Activated T-cell treated with anti-CD3 and anti-CD28 coated beads, Interleukin-2, amount 50 U/mL, for 72 hours (primary cell): ENCODE measurements at places on chromosomes 5 and 9. TPM values are rescaled to one million over a fixed set of nuclear protein-coding genes. Genes with fewer than 3 reads are reported as not detected.
A peak's percentile ranks its signal among the peaks of the same experiment; 100 is the strongest.

ADAMTSL1 gene
- total RNA-seq = not detected

SCGB3A2 gene
- not detected for total RNA-seq

GRCh38 chr5:88826646-88827585 lies 56.1 kb downstream of the MEF2C start:
- DNase-seq = peak; percentile 1

DNA sequence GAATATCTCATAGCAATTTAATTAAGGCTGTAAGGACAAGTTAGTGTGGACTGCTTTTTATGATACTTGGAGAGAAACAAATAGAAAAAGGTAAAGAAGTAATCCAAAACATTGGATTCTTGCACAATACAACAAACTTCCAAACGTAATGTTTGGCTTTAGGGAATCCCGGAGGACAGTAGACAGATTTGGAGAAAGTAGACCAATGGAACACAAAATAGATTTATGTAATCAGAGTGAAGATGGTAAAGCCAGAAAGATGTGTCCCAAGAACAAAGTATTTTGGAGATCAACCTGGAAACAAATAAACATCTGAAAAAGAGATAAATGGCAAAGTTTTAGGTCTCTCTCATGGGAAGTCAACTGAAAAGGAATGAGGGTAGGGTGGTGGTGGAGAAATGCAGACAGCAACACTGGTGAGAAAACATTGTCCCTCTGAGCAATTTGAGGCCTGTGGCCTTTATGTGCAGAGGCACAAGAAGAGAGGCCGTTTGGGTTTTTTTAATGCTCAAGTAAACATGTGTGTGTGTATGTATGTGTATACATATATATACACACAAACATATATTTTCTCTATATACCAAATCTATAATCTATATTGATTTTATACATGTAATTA lies 620.6 kb downstream of the PDE4D start:
- DNase-seq = no peak

- no peak for DNase-seq
Observed at GRCh38 chr5:169299663-169300467, 1.1 kb downstream of the SLIT3 start.

GRCh38 chr9:108153416-108153815 lies 663.8 kb upstream of the KLF4 start:
- no peak for DNase-seq

DNA sequence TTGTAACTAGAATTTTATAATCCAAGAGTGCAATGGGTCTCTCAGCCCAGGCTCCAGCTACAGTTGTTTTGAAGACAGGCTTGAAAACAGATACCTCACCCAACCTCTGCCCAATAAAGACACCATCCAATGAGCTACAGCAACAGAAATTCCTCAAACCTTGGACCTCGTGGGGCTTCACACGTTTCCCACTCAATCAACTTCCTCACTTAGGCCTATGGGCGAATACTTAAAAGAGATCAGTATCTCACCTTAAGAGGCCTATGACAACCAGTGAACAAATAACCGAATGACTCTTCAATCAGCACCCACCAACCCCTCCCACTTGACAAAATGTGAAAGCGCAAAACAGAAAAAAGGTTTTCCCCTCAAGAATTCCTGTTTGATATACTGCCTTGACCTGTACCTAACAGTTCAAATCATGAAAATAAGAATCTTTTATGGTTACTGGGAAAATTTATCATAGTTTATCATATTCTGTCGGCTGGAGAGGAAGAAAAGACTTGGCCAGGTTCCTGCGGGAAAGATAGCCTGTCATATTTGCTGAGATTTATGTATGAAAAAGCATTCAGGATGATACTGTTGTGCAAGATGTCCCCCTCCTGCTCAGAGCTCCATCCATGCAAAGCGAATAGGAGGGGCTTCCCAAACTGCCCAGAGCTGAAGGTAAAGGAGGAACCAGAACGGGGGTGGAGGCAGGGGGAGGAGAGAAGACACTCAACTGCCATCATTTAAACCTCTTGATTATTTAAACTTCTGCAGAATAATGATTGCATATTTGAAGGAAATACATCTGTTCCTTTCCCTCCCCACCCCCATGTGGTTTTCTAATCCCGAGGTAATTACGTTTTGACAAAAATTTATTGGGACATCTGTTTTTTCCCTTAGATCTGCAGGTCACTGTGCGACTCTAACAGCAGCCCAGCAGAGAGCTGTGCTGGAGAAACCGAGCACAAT lies 256.3 kb downstream of the NFIB start:
- DNase-seq = no peak

GRCh38 chr9:13027879-13028278 lies 251.6 kb downstream of the MPDZ start:
- DNase-seq = no peak

DNA sequence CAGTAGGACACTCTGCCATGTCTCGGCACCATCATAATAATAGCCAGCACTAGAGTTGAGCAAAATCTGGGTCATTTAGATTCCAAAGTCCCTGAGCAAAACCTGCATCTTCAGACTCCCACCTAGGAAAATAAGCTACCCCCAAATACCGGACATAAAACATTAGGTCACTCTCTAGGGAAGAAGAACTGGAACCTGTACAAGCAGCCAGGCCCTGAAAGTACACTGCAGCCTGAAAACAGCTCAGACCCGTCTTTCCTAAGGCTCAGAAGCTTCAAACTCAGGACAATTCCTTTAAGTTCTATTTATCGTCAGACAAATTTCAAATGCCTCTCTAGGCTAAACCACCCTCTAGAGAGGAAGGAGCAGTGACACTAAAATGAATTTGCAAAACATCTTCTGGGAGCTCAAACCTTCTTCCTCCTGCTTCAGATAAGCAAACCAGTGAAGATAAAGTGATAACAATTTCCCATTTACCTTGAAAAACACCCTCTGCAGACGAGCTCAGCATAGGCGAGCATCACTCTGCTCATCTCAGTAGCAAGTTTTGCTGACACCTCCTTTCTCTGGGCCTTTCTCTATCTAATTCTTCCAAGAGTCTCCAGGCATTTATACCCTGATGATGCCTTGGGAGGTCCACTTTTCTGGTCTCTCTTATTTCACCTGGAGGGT lies 34.0 kb downstream of the ADAM19 start:
- no peak for DNase-seq

DNA sequence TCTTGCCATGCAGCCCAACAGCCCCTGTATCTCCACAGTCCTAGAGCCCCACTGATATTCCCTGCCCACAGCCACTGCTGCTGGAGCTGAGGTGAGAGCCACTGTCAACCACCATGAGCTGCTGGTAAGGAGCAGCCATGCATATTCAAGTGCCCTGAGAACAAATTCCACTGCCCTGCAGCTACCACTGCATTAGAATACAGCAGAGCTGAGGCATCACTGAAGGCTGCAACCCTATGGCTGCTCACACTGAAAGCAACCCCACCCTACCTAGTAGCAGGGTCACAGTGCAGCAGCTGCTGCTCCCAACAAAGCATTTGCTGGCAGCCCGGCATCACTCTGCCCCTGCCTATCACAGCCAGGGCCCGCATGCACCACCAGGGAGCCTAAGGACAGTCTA lies 68.6 kb downstream of the SKIC3 start:
- DNase-seq = no peak

ANKS6 gene
- 14.9 TPM for total RNA-seq

DNA sequence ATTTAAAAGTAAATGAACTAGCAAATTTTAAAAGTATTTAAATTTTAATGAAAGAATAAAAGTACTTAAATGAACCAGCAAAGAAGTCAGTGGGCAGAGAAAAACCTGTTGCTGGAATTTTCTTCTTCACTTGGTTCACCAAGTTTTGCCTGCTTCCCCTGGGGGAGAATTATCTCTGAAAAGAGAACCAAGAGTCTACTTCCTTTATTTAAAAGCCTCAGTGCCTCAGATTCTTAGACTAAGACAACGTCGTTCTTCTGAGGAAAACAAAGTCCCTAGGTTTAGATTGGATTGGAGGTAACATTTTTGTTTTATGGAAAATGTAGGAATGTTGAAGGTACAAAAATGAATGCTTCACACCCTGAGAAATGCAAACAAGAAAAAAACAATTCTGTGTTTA lies 7.4 kb upstream of the KLF4 start:
- no peak for DNase-seq

DNA sequence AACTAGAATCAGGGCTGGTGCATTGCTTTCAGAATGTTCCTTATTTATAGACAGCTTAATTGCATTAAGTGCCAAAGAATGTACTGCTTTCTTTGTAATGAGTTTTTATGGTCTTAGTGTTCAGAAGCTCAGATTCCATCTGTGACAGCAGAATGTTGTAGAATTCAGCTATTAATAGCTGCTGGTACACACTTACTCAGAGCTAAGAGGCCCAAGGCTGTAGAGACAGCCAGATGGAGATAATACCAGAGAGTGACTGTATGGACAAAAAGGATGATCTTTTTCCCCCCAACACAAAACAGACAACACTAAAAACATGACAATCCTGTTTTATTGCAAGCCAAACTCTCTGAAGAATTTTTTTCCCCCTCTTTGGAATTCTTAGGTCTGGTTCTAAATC lies 50.2 kb downstream of the PPP2R2B start:
- DNase-seq = no peak

GRCh38 chr5:156913719-156914370 lies 49.2 kb downstream of the TIMD4 start:
- peak; percentile 32 for DNase-seq

TAF1L gene
- total RNA-seq = not detected

- no peak for DNase-seq
Observed at GRCh38 chr5:21244982-21245381, 1257.0 kb upstream of the CDH18 start.

GRCh38 chr5:135489466-135490244 lies 37.5 kb upstream of the TIFAB start:
- no peak for DNase-seq

FOXD4L4 gene
- 0.14 TPM for total RNA-seq

GFRA3 gene
- total RNA-seq = 0.17 TPM

- DNase-seq = peak; percentile 48
Observed at GRCh38 chr5:146340260-146341081, 1.8 kb downstream of the POU4F3 start.

DNA sequence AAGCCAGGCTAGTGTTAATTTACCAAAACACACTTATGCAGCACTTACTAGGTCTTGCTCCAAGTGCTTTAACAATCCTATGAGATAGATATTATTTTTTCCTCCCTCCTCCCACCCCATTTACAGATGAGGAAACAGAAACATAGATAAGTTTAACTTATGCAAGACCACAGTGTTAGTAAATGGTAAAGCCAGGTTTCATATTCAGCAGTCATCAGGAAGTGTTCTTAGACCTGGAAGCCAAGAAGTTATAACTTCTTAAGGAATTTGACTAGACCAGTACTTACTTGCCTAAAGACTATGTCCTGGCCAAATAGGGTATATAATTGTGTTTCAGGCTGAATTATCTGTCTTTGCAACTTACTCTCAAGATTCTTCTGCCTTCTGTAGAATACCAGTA lies 15.9 kb downstream of the ABHD17B start:
- no peak for DNase-seq

- DNase-seq = no peak
Observed at GRCh38 chr9:84271921-84272556, 68.5 kb downstream of the SLC28A3 start.

DNA sequence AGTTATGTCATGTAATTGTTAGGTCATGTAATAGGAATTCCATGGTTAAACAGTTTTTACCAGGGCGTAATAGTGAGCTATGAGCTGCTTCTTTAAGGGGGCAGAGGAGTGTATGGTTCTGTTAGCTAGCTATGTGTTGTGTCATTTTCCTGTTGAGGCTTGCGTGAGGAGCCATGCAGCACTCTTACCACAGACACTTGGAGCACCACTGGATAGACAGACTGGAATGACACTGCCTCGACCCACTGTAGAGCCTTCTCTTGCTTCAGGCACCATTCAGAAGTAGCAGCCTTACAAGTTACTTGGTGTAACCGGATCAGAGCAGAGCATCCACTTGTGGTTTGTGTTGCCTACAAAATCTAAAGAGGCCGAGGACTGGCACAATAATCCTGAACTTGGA lies 28.3 kb upstream of the STOM start:
- DNase-seq = no peak

FIBCD1 gene
- not detected for total RNA-seq

DCTN4 gene
- total RNA-seq = 61.5 TPM

- peak; percentile 44 for DNase-seq
Observed at GRCh38 chr9:130023144-130023787, 19.7 kb downstream of the FNBP1 start.

DNA sequence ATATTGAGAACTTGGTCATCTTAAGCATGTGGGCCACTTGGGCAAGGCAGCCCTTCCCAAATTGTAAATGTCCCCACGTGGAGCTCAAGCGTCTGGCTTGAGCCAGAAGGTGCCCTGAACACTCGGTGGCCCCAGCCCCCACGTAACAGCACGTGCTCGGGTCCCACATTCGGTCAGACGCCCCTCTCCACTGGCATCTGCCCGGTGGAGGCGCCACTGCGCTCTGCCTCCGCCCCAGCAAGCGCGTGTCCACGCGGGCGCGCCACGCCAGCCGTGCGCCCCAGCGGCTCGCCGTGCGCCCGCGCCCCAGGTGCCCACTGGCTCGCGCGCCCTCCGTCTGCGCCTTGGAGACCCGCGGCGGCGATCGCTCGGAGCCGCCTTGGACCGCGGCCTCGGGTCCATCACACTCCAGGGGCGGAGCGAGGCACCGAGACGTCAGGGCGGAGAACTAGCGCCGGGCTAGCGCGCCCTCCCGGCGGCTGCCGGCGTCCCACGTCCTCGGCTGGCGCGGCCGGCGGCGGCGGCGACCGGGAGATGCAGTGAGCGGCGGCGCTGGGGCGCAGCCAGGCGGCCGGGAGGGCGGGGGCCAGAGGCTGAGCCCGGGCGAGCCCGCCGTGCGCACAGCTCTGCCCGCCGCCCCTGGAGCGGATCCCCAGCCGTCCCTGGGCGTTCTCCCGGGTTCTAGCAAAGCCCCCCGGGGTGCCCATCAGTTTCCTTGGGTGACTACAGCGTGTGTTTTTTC lies at the start of gene PALM2AKAP2:
Gene PALM2AKAP2, plus strand, starts transcription at position 488 of the 742 bp plus-strand sequence. CDS start 291 bp downstream, outside the sequence.
- peak; percentile 7 for DNase-seq

- DNase-seq = no peak
Observed at GRCh38 chr9:129434187-129434586, 186.7 kb downstream of the C9orf50 start.

DNA sequence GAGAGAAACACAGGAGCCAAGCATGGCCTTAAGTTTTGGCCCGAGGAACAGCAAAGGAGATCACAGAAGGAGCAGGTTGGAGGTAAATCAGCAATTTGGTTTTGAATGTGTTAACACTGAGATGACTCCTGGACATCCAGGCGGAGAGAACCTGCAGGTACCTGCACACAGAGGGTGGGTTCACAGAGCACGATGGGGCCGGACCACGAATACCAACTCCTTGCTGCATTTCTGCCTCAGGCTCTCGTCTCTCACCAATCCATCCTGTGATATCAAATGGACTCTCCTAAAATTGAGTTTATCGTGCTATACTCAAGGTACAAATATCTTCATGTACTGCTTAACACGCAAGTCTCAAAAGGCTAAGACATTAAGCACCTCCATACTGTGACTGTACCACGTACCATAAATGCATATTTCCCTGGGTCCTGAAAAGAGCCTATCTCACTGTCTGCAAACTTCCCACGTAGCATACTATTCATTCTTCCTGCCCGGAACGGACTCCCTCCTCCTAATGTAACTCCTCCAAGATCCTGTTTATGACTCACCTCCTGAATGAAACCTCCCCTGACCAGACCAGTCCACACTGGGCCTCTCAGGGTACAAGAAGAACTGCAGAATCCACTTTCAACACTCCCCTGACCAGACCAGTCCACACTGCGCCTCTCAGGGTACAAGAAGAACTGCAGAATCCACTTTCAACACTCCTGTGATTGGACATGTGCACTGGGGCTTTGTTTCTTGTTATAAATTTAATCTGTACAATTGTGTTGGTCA lies 380.8 kb upstream of the RFX3 start:
- no peak for DNase-seq
